ENCODE measurements at places on chromosomes 5 and 9.
A peak's percentile ranks its signal among the peaks of the same experiment; 100 is the strongest.

GRCh38 chr5:77920359-77921058, 144.4 kb upstream of the TBCA start:
- no peak for DNase-seq

GRCh38 chr5:7577381-7577780, 181.4 kb downstream of the ADCY2 start:
- no peak for DNase-seq

- DNase-seq, result no peak
Measured at GRCh38 chr5:157150995-157151394, 8.3 kb upstream of the MED7 start.

DNA sequence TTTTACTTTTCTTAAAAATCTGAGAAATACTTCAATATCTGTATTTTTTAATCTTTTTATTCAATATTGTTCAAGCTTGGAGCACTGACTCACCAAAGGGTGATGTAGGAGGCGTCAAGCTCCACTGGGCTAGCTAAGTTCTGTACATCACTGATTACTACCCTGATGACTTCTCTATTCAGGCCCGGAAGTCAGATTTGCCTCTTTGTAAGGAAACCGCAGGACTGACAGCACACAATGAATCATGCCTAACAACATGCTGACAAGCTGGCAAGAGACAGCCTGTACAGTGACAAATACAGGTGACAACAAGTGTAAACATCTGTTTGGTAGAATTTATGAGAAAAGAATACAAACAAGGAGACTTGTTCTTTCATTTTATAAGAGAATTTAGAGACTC, 627.9 kb upstream of the RORB start:
- no peak for DNase-seq

GRCh38 chr9:107368696-107369095, 85.6 kb downstream of the RAD23B start:
- no peak for DNase-seq

- DNase-seq, result no peak
Measured at GRCh38 chr5:145543968-145544367, 291.2 kb downstream of the PRELID2 start.

- no peak for DNase-seq
Measured at GRCh38 chr5:173016598-173017046, 33.1 kb downstream of the ATP6V0E1 start.

- DNase-seq, result no peak
Measured at GRCh38 chr5:75681125-75681830, 36.0 kb downstream of the POC5 start.

DNA sequence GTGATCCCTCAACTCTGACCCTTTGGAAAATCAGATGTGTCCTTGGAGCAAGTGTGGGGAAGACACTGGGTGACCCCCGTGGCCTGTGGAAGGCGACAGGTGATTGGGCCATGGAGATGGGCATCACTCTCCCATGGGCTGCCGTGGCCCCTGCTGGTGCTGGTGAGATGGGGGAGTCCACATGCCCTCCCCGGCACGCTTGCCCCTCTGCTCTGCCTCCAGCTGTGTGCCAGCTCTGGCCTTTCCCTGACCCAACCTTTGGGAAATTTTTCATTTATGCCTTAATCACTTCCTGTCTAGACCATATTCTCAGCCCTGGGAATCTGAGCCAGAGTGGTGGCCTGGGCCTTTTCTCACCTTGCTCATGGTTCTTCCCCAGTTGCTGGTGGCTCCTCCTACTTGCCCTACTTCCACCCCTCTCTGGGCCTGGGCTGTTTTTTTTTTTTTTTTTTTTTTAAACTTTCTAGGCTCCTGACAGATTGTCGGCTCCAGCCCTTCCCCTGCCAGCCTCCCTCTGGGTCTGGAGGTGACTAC, 56.6 kb downstream of the RGS3 start:
- DNase-seq, result peak; percentile 18

DNA sequence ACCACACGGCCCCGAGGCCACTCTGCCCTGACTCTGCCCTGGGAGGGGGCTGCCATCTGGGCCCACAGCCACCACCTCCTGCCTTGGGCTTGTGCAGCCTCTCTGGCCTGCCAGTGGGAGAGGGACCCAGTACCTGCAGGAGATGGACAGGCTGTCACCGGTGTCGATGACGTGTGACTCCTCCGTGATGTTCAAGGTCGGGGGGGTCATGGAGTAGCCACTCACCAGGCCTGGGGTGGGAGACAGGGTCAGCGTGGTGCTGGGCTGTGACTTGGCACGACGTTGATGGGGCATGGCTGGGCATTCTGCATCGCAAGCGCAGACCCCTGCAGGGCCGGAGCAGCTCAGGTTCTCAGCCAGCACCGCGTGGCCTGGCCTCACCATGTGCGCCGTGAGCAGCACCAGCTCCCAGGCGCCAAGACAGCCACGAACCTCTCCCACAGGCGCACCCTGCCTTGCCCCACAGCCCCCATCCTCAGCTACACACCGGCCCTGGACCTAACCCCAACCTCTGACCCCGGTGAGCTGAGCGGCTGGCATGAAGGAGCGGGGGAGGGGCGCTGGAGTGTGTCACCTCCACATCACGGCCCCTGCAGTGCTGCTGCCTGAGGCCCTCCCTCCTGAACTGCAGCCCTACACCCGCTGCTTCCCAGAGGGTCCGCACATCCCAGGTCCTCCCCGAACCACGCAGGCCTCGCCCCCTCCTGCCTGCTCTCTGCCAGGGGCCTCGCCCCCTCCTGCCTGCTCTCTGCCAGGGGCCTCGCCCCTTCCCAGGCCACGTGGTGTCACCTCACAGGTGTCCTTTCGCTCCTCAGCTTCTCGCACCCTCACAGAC, 17.6 kb downstream of the FLT4 start:
- DNase-seq, result no peak

DNA sequence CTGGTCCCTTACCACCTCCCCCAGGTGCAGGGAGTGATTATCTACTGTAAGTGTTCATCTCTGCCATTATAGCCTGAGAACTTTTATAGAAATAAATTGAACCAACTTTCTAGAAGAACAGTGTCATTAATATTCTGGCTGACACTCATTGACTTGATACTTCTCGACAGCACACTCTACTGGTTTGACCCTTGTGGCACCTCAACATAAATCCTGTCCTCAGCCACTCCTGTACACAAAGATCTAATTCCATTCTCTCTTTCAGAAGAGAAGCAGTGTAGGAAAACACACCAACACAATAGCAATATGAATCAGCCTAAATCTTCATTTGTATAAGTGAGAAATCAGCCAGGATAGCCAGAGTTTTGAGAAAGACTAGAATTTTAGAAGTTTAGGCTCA, 417.7 kb downstream of the TAF11L14 start:
- no peak for DNase-seq

DNA sequence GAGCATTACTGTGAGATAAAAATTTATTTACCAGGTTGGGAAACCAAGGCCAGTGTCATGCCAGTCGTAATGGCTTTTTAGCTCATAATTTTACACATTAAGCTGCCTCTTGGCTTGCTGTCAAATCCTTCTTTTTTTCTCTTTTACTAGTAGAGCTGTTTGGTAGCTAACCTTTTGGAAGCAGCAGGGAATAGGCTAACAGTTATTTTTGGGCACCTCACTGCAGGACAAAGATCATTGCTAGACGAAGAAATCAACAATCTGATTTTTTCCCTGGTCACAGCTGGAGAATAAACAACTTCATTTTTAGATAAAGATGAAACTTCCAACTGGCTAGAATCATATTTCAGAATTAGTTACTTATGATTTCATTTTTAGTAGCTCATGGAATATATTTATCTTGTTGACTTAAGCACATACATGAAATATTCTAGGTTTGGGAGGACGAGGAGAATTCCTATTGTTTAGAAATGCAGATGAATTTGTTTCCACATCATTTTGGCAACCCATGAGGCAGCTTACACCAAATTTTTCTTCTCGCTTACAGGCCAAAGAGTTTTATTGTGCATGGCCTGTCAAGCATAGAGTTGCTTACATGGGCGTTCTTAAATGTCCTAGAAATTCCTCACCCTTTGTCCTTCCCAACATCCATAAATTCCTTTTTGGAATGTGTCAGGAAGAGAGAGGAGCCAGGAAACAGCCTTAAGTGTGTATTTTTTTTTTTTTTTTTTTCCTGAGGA, 19.6 kb downstream of the TNC start:
- DNase-seq, result no peak

DNA sequence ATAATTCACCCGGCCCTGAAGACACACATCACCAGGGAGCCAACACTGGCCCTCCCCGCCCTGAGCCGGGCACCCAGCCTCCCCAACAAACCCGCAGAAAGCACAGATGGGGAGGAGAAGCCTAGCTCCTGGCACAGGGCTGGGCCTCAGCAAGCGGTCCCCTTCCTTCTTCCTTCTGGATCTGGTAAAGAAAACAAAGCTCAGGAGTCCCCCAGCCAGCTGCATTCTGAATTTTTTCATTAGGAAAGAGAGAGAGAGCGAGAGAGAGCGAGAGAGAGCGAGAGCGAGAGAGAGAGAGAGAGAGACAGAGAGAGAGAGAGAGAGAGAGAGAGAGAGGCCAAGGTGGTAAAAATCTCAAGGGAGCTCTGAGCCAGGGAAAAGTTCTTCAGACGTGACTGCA, 195.7 kb downstream of the CRB2 start:
- no peak for DNase-seq

DNA sequence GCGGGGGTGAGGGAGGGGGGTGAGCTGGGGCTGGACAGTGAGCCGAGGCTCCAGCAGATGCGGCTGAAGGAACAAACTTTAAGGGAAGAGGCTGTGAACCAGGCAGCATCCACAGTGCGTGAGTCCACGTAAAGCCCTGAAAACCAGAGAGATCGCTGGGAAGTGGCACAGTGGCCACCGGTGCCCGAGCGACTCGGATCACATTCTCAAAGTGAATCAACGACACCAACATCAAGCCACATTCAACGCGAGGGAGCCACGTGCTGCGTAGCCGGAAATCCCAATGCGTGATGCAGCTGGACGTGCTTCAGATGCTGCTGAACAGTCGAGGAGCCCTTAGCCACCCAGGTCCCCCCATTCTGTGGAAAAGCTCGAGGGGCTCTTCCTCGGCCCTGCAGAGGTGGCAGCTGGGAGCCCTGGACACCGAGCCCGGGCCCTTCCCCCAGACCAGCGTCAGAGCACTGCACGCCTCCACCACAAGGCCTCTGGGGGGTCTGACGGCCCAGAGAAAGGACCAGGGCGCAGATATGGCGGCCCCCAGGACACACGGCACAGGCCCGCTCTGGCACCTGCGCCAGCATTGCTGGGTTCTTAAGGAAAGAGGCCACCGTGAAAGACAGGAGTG, 53.7 kb upstream of the EXOC3 start:
- no peak for DNase-seq

DNA sequence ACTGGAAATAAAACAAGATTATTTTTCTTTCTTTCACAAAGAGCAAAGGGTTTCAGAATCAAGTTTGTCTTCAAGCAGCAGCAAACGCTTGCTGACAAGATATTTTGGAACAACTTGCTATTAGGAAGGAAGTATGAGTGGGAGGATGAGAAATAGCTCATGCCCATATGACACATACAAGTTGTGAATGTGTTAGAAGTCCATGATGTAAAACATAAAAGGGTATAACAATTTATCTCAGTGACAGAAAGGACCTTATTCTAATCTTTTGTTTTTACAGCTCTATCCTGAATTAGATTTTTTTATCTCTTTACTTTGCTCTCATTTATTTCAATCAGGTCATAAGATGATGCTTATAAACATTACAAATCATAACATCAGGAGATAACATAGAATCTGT, 516.6 kb upstream of the MEF2C start:
- DNase-seq, result no peak

- no peak for DNase-seq
Measured at GRCh38 chr5:143893638-143894037, 81.7 kb downstream of the HMHB1 start.

DNA sequence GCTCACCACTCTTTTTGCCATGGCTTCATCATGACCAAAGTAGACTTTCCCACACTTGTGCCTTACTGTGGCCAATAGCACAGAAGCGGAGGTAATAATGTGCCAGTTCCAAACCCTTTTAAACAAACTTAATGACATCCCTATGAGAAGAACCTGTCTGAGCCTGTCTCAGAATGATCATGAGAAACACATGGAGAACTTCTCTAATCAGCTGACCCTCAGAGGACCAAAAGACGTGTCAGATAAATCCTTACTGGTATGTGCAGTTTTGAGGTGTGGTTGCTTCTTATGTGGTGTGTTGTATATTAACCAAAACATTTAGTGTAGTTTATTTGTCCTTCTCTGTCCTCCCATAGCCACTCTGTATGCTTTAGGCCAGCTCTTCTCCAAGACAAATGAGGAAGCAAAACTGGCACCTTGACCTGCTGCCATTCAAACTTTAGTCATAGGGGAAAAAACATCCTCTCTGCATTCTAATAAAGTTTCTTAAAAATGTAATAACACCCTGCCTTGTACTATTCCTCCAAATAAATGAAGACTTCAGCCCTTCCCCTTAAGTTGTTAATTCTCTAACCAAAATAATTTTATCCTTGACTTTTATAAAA, 168.9 kb downstream of the MUSK start:
- DNase-seq, result no peak

Measured in stimulated activated CD8-positive, alpha-beta memory T cell treated with anti-CD3 and anti-CD28 coated beads, Interleukin-2, amount 100 ng/mL, for 1 hour (primary cell).